ENCODE measurements at places on chromosomes 3 and 15.

DNA sequence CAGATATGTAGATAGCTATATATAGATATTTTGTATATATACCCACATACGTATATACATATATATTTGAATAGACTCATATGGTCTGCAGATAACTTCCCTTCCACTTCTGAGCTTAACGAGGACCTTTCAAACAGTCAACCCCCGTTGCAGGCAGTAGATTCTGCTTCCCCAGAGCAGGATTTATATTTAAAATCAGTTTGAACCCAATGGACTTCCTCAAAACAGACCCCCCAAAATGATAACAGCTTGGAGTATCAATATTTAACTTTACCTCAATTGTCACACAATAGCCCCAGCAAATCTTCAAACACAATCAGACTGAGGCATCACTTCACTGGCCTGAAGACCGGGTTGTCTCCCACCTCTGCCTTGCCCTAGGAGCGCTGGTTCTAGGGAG, 218.3 kb downstream of the MEIS2 start:
- no peak for DNase-seq

GRCh38 chr15:95442107-95442719, 888.3 kb upstream of the NR2F2 start:
- no peak for DNase-seq

- no peak for DNase-seq
Measured at GRCh38 chr15:38626443-38627050, 61.9 kb upstream of the RASGRP1 start.

DNA sequence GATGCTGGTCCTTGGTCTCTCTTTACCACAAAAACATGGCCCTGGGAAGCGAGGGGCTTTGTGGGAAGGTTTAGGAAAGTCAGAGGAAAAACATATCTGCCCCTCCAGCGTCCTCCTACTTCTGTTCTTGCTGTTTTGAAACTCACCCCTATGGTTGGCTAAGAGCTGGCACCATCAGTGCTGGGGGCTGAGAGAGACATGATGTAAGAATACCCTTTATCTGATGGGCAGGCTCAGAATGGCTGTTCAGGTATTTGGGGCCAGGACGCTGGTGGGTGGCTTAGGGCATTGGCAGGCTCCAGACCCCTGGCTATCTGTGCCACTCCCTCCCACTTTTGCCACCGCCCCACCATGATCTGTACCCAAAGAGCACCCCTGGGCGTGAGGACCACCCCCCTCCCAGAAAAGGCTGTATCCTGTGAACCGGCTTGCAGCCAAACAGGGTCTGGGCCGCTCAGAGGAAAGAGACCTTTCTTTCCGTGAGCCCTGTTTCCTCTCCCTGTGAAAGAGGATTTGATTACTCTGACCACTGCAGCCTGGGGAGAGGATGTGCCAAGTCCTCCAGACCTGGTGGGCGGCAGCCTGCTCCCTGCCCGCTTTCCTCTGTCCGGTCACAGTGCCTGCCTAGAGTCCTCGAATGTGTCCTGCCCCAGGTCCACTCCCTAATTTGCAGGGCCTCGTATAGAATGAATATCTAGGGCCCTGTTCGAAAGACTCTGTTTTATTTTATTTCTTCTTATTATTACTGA, 61.3 kb upstream of the SLC6A6 start:
- no peak for DNase-seq

DNA sequence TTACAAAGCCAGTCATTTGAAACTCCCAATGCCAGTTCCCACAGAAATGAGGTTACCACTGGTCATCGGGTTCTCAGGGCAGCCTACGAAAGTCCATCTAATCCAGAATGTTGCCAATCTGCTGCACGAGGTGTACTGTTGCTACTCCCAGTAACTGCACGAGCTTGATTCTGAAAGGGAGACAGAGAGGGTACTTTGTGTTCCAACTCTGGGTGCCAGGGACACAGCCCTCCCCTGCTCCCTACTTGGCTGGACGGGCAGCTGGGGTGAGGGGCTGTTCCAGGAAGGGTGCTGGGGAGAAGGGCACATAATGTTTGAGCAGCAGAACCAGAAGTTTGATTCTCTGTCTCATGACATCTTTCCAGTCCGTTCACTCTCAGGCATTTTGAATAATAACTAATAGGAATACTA, 27.1 kb upstream of the OSBPL11 start:
- no peak for DNase-seq

GRCh38 chr3:136196064-136196400, at the start of gene MSL2:
MSL2 (minus strand) TSS chr3:136196335; CDS start chr3:136195113, 1,222 bp downstream.
- DNase-seq: no peak

DNA sequence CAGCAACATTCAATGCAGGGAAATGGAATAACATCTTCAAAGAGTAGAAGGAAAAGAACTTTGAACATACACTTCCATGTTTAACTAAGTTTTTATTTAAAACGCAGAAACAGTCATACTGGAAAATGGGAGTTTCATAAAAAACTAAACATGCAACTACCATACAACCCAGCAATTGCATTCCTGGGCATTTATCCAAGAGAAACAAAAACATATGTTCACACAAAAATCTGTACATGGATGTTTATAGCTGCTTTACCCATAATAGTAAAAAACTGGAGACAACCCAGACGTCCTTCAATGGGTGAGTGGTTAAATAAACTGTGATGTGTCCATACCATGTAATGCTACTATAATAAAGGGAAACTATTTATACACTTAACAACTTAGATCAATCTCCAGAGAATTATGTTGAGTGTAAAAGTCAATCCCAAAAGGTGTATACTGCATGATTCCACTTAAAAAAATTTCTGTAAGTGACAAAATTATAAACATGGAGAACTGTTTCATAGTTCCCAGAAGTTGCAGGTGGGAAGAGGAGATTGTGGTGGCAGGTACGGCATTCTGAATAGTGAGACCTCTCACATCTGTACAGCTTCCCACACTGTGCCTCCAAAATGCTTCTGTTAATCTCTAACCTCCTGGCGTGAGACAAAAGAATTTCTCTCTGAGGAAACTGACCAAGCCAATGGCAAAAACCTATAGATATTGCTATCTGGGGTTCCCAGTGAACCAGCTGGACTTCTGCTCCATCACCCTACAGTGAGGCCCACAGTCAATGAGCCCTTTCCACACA, 23.1 kb downstream of the ISG20 start:
- DNase-seq: no peak

DNA sequence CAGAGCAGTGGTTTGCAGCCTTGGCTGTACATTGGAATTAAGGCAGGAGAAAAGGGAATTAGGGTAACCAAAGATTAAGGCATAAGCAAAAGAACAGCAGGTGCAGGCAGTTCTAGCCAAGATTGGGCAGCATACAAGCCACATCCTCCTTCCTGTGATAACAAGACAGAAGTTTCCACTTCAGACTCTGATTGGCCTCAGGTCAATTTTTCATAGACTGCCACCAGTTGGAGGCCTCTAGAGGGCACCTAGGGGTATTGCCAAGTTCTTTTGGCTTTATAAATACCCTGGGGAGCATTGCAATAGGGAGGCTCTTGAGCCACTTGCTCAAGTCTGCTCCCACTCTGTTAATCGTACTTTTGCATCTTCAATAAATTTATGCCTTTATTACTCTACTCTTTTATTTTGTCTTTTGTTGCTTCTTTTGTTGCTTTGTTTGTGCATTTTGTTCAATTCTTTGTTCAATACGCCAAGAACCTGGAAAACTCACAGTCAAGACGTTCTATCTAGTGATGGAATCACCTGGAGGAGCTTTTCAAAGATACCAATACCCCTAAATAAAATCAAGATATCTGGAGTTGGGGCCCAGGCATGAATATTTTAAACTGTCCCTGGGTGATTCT, 32.2 kb upstream of the FMN1 start:
- DNase-seq: peak; percentile 58

DNA sequence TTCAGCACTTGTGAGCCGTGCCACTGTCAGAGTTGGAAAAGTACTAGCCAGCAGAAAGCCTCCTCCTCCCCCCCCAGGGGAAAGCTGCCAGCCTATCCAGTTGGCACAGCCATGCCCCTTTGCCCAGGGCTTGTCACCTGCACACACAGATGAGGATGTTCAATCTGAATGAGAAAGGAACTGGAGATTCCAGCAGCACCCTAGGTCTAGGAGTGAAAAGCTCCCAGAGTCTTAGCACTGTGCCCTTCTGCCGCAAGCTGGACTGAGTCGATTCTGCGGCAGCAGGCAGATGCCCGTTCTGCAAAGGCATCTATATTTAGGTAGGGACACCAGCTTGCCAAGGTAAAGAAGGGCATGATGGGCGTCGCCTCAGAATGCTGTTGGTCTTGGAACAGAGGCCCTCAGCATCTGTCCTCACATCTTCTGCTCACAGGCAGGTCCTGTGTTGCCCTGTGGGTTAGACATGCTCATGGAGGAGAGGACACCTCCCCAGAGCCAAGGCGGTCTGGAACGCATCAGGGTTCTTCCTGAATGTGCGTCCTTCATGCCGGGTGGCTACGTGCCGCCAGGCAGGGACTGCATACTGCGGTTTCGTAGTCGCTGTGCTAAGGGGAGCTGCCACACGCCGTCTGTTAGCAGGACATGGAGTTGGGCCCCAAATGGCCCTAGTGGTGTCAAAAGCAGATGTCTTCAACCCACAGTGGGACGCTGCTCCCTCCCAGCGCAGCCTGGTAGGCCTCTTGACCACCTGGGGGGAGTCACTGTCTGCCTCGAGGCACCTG, 109.5 kb downstream of the VGLL4 start:
- no peak for DNase-seq

DNA sequence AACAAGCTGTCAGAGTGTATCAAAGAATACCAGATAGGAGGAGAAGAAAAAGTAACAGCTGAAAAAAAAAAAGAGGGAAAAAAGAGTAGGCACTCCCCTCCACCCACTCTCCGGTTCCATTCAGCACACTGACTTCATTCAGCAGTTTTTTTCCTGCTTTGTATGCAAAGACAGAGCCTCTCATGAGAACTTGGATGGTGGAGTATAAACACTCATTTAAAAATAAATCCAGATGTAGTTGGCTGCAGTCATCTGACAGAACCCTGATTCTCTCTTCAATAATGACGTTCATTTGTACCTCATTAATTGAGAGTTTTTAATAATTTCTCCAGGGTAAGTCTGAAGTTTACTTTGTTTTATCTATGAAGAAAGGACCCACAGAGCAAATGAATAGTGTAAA, 81.0 kb downstream of the TMEM108 start:
- DNase-seq: no peak

DNA sequence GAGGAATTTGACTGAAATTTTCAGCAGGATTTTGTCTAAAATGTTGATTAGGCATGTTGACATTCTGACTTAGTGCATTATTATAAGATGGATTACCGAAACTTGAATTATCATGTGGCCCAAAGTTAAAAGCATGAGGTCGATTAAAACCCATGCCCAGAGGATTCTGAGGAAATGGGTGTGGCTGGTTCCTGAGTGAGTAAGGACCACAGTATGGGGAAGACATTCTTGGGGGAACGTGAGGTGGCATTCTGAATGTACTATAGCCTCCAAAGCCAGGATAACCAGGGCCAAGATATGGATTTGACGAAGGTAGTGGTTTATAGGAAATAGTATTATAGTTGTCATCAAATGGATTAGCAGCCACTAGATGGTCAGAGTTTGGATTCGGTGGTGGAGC, 38.7 kb upstream of the DNAAF4 start:
- no peak for DNase-seq

DNA sequence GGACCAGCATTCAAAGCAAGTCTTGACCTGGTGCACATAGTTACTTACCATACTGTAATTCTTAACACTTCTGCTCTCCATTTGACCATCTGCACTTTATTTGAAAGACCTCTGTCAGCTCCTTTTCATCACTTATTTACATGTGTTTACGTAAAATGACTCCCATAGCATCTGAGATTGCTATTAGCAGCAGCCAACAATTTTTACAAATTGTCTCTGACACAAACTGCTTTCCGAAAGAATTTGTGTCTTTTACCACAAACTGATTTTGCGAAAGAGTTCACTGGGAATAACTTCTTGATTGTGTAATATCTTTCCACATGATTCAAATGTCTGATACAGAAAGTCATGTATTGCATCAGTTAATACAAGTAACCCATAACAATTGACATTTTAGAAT, 144.1 kb upstream of the PEX5L start:
- DNase-seq: no peak

- no peak for DNase-seq
Measured at GRCh38 chr15:70741107-70741531, 22.2 kb downstream of the UACA start.

GRCh38 chr3:54631516-54632325, 296.1 kb downstream of the LRTM1 start:
- DNase-seq: no peak

DNA sequence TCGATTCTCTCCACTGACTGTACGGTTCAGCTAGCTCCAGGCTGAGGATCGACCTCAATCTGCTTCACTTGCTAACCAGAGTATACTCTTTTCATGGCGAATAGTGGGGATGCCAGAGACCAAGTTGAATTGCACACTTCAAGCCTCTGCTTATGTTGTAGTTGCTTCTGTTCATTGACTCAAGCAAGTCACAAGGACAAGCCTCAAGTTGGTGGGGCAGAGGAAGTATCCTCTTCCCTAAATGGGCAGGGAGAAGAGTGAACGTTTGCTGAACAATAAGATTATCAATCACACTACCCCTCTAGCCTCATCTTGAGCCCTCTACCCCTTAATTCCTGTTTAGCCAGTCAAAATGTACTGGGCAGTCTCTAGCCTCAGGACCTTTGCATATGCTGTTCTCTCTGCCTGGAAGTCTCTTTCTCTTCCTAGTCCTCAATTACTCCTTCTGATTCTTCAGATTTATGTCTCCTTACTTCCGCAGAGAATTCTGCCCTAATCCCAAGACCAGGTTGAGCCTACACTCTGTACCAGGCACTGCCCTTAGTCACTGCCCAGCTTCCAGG, 390.4 kb upstream of the PROK2 start:
- DNase-seq: no peak

DNA sequence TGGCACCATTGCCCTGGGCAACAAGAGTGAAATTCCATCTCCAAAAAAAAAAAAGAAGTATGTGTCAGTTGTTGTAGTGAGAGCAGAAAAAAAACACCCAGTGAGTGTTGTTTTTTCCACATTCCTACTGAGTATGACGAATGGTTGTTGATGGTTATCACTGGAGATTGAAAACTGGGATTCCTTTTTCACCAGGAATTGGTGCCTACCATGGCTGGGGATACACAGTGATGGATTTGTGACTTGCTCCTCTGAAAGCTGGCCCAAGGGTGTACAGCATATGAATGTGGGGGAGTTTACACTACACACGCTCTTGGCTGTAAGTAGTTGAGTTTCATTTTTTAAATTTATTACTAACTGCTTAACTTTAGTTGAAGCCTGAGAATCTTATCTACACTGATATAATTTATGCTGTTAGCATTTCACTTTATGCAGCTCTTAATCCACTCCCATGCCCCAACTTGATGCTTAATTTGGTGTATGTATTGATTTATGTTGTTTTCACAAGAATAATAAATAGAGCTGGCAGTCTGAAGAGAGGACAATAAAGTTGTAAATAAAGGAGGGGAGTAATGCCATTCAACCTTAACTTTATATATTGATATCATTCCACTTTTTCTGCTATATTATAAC, 56.0 kb upstream of the MME start:
- no peak for DNase-seq

DNA sequence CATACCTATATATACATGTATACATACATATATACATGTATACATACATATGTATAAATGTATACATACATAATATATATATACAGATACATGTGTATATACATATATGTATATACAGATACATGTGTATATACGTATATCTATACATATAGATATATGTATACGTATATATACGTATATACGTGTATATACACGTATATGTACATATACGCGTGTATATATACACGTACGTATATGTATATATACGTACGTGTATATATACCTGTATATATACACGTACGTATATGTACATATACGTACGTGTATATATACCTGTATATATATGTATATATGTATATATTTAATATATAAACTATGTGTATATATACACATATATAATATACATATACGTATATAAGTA, 955.2 kb downstream of the AGBL1 start:
- DNase-seq: no peak

- DNase-seq: no peak
Measured at GRCh38 chr3:165852711-165853110, 15.5 kb upstream of the BCHE start.

All from NCI-H1048 (cell line).